ENCODE measurements at places on chromosomes 6 and 20.

DNA sequence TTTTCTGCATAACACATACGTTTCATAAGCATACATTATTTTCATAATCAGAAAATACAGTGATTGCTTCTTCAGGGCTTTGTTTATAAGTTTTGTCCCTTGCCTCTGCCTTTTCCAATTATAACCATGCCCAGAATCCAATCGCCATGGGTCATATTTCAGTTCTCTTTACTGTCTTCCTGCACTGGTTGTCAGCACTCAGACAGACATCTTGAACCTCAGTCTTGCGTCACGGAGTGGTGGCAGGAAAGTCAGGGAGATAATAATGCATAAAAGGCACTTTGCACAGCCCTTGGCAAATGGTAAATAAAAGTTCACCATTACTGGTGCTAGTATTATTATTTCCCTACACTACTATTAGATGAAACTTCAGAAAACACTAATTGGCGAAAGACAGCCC, 7.2 kb downstream of the KIF16B start:
- no peak for DNase-seq

DNA sequence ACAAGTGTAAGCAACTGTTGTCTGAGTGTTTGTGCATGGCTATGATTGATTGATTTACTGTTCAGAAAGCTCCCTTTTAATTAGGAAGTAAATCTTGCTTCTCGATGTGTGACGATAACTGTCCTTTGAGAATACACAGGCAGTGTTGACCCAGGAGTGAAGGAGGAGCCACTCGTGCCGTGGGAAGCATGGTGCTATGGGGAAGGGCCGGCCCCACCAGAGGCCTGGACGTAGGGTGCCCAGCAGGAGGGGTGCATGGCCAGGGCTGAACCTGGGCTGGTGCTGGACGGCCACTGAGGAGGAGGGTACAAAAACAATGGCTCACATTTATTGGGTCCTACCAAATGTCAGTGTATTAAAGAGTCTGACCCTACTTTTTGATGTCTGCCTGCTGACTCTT, 60.7 kb downstream of the ANKRD60 start:
- no peak for DNase-seq

DNA sequence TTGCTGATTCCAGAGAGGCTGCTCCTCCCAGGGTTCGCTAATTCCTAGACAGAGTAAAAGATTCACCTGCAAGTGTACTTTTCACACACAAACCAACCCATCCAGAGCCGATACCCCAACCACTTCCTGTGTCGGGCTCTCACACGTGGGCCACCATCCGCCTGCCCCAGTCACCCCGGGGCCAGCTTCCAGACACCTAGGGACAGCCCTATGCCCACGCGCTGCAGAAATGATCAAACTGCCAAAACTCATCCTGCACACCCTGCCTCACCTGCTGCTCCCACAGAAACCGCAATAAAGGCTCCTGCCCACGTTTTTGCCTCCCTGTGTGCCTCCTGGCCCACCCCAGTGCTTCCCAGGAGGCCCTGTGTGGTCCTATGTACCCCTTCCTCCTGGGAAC, 59.5 kb downstream of the PSMG4 start:
- peak; percentile 5 for DNase-seq

DNA sequence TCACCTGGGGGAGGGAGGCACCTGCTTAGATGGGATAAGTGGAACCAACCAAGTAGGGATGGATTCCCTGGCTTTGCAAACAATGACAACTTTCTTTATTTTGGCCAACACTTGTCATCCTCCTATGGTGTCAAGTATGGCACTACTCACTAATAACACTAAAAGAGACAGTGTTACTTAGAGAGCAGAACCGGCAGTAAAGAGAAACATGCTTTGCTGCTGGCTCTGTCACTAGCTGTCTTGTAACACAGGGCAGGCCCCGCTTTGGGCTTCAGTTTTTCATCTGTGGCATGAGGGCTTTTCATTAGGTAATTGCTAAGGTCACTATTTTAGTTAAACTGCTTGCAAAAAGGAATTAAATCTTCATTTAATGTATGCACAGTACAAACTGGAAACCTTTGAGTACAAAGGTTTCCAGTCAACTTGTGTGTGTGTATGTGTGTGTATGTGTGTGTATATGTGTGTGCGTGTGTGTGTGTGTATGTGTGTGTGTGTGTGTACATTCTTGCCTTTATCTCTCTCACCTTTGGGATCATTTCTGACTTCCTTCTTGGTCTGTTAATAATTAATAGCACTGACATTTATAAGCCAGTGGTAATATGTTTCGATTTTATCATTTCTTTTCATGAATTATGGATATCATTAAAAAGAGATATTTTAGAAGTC, 64.7 kb downstream of the BTBD3 start:
- DNase-seq, result no peak

DNA sequence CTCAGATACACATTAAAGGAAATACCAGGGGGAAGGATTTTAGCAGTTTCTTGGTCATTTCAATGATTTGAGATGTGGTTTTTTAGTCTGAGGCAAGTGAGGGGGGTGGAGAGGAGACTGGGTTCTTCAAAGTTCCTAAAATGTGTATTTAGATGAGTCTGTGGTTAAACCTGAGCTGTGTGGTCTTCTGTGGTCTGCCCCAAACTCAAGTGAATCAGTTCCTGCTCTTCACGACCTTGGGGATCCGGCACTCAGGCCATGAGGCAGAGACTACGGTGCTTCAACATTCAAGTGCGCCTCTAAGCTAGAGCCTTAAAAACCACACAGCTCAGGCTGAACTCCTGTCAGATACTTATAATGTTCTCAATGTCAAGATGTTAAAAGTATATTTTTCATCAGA, 406.7 kb downstream of the LMBRD1 start:
- DNase-seq, result no peak

DNA sequence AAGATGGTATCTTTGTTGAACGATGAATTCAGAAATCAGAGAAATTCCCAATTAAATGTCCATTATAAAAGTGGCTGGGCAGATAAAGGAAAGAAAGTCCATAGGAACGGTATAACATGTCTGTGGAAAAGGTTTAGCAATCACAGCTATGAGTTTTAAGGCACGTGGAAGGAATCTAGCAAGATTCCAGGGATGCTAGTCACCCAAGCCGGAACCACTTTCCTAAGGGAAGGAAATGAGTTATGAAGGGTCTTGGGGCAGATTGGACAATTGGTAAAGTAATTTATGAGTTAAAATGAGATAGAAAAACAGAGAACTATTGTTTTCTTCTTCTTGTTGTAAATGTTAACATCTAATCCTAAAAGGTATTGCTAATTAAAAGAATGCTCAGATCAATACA, 384.8 kb downstream of the ADGRB3 start:
- DNase-seq, result no peak

GRCh38 chr6:132931936-132932514, 117.7 kb downstream of the RPS12 start:
- DNase-seq, result no peak

GRCh38 chr6:4010689-4011090, 68.2 kb downstream of the FAM217A start:
- no peak for DNase-seq

- no peak for DNase-seq
These were observed 4.9 kb downstream of the TUBB2B start for GRCh38 chr6:3222506-3223038.

GRCh38 chr6:38495922-38496635, 143.7 kb downstream of the BTBD9 start:
- no peak for DNase-seq

GRCh38 chr20:60453388-60454246, 495.4 kb downstream of the CDH26 start:
- no peak for DNase-seq

DNA sequence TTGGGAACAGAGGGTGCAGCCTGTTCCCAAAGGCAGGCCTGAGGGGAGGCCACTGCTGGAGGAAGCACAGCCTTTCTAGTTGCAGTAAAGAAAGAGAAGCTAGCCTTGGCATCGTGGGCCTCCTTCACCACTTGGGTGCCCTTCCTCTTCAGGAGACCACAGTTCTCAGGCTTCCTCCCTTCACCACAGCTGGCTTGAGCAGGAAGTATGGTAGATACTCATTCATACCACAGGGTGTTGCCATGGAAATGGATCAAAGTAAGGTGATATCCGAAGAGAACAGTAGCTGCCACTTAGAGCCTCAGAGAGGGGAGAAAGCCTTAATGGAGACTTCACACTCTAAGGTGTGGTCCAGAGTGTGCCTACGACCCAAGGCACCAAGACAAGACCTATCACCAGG, 120.4 kb upstream of the RIPOR2 start:
- no peak for DNase-seq

GRCh38 chr20:50048420-50049166, 64.4 kb downstream of the UBE2V1 start:
- no peak for DNase-seq

GRCh38 chr6:130393306-130393705, 27.5 kb downstream of the TMEM200A start:
- DNase-seq, result no peak

GRCh38 chr20:53664121-53664520, 70.5 kb upstream of the ZNF217 start:
- no peak for DNase-seq

DNA sequence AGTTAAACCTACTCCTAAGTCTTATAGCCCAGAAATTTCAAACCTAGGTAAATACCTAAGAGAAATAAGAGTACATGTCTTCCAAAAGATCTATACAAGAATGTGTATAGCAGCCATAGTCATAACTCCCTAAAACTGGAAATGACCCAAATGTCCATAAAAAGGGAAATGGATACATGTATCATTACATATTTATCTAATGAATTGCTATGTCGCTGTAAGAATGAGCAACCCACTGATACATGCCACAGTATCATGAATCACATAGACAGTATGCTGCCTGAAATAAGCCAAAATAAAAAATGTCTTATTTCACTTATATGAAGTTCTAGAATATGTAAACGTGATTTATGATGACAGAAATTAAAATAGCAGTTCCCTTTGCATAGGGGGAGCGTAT, 679.5 kb downstream of the MAFB start:
- DNase-seq, result no peak

- DNase-seq, result no peak
These were observed 122.2 kb upstream of the TFAP2D start for GRCh38 chr6:50591135-50591534.

DNA sequence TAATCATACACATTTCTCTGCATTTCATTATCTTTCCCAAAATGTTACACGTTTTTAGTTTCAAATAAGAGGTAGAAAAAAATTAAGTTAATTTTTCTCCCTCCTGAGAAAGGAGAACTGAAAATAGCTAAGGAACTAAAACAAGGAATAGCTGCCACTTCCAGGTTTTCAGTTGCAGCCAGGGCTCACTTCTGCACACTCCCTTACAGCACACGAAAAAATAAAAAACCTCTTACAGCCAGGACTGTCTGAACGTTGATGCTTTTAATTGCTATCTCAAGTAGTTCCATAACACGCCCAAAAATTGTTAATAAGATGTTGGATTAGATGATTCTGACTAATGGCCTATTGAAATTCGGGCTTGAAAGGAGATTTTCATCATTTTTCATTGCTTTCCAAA, 153.7 kb upstream of the THBS2 start:
- DNase-seq, result no peak

GRCh38 chr6:16419636-16420336, 181.4 kb downstream of the GMPR start:
- DNase-seq, result no peak

DNA sequence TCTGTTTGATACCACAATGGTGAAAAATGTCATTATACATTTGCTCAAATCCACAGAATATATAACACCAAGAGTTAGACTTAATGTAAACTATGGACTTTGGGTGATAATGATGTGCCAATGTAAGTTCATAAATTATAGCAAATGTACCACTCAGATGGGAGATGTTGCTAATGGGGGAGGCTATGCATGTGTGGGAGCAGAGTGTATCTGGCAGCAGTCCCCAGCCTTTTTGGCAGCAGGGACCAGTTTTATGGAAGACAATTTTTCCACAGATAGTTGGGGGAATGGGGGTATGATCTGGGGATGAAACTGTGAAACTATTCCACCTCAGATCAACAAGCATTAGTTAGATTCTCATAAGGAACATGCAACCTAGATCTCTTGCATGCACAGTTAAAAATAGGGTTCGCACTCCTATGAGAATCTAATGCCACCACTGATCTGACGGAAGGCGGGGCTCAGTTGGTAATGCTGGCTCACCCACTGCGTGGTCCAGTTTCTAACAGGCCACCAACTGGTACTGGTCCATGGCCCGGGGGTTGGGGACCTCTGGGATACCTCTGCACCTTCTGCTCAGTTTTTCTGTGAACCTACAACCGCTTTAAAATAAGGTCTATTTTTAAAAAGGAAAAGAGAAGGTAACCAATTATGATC, 8.0 kb downstream of the HLA-DQA1 start:
- no peak for DNase-seq

DNA sequence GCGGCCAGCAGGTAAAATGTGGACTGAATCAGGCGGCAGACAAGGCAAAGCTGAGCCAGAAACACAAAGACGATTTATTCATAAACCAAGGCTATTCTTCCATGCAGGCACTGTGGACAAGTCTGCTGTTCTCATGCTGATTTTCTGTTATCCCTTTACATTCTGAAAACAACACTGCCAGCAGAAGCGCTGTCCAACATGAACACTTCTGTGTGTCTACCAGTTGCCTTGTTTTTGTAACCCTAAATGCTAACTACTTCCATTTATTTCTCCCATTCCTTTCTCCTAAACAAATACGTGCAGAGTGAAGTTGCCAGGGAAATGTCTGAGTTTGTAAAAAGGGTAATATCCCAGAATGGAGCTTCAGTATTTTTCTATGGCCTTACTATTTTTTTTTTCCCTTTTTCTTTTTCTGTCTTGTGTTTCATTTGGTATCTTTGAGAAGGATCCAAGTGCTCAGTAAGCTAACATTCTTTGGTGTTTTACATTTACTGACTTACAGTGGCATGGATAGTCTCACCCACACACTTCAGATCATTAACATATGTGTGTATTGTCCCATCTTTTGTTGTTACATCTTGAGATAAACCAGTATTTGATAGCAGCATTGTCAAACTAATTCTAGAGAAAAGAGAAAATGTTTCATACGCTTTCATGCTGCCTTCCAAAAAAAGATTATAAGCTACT, 1308.9 kb upstream of the MAP3K7 start:
- DNase-seq, result no peak
